ENCODE measurements at places on chromosomes 13 and 19.

DNA sequence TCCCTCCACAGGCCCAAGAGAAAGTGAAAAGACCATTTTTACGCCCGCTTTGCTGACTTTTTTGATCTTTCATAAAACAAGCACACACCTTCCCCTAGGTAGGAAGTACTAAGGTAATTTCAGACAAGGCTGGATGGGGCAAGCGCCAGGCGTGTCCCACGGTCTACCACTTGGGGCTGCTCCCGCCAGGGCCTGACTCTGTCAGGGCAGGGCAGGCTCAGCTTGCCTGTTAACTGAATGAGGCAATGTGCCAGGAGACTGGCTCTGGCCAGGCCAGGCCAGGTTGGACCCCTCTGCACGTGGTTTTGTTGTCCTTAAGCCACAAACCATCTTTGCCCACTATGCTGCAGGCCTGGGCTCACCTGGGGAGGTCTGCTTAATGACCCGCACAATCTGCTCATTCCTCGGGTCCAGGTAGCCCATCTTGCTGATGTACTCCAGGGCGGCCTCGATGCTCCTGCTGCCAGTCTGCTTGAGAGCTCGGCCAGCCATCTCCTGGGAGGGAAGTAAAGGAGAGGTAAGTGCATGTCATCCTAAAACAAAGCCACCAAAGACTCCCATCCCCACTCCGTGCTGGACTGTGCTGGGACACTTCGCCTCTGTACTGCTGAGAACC is 70.4 kb downstream of the LATS2 start:
- DNase-seq = no peak

DNA sequence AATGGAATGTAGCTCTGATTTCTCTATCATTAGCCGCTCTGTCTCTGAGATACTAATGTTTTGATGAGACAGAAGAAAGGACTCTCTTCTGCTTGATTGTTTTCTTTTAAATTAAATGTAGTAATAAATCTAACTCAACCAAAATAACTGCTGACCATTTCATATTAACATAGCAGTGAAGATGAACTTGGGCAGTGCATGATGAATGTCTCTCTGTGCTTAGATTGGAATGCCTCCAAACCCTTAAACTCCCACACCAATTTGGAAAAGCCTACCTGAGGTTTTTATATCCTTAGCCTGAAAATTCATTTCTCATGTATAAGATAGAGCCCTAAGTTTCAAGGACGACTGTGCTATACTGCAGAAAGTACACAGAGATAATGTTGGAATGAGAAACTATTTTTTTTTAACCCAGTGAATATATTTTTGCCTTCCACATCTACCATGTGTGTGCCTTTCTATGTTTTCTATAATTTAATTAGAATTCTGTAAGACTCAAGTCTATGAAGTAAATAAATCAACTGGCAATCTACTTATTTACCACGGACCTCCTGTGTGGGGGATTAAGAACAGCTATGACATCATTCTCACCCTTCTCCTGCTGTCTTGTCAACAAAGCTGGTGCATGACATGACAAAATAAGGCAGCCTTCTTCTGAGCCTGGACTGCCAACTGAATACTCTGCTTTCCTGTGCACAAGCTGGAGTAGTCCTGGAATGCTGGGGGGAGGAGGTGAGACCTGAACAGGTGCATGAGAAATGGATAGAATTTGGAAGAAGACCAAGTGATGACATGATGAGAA is 155.5 kb downstream of the FGF9 start:
- DNase-seq = no peak

DNA sequence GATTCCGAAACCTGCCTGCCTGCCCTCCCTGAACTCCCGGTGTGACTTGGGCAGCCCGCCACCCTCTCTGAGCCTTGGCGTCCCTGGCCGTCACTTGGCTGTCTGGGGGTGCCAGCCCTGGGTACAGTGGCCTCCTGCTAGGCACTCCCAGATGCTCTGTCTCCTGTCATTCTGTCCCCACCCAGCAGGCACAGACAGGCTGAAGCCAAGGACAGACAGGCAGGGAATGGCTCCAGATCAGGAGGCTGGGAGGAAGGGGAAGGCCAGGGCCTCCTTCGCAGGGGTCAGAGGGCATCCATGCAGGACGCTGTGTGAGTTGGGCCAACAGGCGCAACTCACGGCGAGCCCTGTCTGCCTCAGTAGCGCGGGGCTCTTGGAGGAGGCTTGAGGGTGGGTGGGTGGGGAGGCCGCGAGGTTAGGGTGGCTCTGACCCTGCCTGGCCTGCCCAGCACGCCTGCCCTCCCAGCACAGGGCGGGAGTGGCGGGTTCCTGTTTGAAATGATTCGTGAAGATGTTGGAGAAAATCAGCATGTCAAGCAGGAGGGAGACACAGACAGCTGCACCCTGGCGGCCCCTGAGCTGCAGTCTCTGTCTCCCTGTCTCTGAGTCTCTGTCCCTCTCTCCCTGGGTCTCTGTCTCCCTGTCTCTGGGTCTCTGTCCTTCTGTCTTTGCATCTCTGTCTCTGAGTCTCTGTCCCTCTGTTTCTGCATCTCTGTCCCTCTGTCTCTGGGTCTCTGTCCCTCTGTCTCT is 19.7 kb downstream of the KLHL26 start:
- DNase-seq = no peak

- no peak for DNase-seq
Measured at GRCh38 chr19:16226878-16227836, 29.4 kb downstream of the AP1M1 start.

DNA sequence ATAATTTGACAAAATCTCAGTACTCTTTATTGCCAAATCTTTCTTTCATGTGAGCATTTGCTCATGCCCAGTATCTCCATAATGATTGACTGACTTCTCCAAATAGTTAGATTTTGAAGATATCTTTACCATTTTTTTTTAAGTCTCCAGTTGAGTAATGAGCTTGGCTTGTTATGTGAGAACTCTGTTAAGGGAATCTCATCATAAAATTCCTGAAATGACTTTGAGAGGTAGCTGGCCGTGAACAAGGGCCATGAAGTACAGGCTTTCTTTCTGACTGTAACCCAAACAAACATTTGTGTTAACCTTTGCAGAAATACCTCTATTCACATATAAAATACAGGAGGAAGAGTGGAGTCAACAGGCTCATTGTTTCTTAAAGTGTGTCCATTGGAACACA is 449.7 kb downstream of the IRS2 start:
- no peak for DNase-seq

DNA sequence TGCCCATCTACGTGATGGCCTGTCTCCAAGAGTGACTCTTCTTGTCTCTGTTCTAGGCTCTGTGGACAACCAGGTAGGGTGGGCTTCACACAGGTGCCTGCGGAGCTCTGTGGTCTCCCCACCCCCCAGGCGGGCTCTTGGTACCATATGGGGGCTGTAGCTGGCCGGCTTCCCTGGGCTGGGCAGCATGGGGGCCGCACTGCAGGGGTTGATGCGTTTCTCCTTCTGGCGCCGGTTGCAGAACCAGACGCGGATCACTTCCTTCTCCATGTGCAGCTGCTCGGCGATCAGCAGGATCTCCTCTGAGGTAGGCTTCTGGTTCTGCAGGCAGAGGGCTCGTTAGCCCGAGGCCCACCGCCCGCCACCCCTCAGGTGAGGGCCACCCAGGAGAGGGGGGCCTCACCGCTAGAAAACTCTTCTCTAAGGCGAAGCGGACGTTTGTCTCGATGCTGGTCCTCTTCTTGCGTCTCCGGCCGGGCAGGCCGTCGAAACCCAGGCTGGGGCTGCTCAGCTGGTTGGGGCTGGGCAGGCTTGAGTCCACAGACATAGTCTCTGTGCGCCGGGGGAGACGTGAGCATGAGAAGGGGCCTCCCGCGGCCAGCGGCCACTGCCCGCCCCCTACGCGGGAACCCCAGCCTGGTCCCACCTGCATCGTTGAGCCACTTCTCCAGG is 19.3 kb downstream of the ZNF574 start:
- no peak for DNase-seq
